ENCODE measurements at places on chromosomes 3 and 15. TPM values are rescaled to one million over a fixed set of nuclear protein-coding genes. Genes with fewer than 3 reads are reported as not detected.

Gene BTLA
- total RNA-seq, result not detected

Gene C3orf85
- not detected for total RNA-seq

Gene GASK1A
- 1.2 TPM for total RNA-seq

Gene UBAP1L
- under 0.01 TPM for total RNA-seq

Gene PARP15
- under 0.01 TPM for total RNA-seq

Gene CHRNA7
- total RNA-seq, result not detected

Gene SMARCC1
- 39.8 TPM for total RNA-seq

Gene TLR9
- total RNA-seq, result under 0.01 TPM

Gene SOX14
- not detected for total RNA-seq

Gene TKT
- 477 TPM for total RNA-seq

Gene CYP8B1
- total RNA-seq, result not detected

Gene IQGAP1
- total RNA-seq, result 122 TPM

Gene CHRM5
- not detected for total RNA-seq

Gene PLOD2
- 49.2 TPM for total RNA-seq

Gene EFL1
- 8.3 TPM for total RNA-seq

Gene FBXW12
- not detected for total RNA-seq

Gene ARHGAP31
- total RNA-seq, result 3.4 TPM

Gene ABHD2
- 32.4 TPM for total RNA-seq

Gene IL17RE
- 3.9 TPM for total RNA-seq

All from bronchus fibroblast of lung (primary cell).